ENCODE measurements at places on chromosomes 2 and 18.

GRCh38 chr2:100142393-100142792, at the start of gene AFF3:
AFF3 (minus strand) TSS chr2:100142590; CDS start chr2:100104454, 38,136 bp downstream.
- no peak for DNase-seq

GRCh38 chr18:10064267-10064666, 150.5 kb downstream of the VAPA start:
- no peak for DNase-seq

- no peak for DNase-seq
These were observed 9.6 kb upstream of the DYNC2LI1 start for GRCh38 chr2:43764086-43764705.

DNA sequence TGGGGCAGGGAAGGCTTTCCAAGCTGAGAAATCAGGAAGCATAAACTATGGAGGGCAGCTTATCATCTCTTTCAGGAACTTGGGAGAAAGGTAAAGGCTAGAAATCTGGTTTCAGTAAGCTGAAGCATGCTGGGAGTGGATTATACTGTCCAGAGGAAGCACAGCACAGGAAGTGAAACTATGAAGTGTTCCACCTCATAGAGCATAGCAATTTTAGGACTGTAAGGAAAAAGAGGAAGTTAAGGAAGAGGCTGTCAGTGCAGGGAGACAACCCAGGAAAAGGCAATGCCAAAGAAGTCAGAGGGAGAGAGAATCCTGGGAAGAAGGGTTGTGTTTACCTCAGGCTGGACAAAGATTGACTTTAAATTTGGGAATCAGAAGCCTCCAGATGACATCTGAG, 51.9 kb downstream of the EFEMP1 start:
- DNase-seq, result no peak

DNA sequence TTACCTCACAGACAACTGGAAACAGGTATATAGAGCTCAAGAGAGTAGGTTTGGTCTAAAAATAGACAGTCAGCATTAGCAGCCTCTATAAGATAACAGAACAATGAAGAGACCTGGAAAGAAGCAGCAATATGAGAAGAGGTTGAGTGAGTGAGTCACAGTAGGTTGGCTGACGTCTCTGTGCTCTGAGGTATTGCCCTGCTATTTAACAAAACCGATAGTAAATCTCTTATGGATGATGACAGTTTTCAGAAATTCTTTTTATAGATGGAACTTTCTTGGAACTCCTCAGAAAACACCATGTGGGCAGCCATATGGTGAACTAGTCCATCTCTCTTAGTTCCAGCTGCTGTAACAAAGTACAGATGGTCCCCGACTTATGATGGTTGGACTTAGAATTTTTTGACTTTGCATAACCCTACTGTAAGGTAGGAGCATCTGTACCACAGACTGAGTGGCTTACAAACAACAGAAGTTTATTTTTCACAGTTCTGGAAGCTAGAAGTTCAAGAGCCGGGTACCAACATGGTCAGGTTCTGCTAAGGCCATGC, 123.5 kb downstream of the MBD2 start:
- no peak for DNase-seq

DNA sequence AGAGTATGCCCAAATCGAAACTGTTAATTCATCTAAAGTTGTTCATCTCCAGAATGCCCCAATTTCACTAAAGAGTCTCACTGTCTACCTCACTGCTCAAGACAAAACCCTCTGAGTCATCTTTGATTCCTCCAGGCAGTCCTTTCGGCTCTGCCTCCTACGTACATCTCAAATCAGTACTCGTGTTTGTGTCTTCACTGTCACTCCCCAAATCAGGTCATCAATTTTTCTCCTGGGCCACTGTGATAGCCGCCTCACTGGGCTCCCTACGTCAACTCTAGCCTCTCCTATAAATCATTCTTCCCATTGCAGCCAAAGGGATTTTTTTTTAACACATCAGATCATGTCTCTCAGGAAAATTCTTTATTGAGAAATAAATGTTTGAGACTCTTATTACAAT, 42.1 kb upstream of the TTC39C start:
- no peak for DNase-seq

DNA sequence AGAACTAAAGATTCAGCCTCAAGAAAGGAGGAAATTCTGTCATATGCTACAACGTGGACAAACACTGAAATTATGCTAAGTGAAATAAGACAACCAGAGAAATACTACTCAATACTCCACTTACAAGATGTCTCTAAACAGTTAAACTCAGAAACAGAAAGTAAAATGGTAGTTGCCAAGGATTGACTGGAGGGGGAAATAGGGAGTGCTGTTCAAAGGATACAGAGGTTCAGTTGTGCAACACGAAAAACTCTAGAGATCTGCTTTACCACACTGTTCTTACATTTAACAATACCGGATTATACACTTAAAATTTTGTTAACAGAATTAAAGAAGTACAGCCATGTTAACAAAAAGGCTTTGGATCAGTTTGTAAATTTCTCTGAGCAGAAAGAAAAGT, 39.8 kb upstream of the C2orf15 start:
- peak; percentile 0 for DNase-seq

DNA sequence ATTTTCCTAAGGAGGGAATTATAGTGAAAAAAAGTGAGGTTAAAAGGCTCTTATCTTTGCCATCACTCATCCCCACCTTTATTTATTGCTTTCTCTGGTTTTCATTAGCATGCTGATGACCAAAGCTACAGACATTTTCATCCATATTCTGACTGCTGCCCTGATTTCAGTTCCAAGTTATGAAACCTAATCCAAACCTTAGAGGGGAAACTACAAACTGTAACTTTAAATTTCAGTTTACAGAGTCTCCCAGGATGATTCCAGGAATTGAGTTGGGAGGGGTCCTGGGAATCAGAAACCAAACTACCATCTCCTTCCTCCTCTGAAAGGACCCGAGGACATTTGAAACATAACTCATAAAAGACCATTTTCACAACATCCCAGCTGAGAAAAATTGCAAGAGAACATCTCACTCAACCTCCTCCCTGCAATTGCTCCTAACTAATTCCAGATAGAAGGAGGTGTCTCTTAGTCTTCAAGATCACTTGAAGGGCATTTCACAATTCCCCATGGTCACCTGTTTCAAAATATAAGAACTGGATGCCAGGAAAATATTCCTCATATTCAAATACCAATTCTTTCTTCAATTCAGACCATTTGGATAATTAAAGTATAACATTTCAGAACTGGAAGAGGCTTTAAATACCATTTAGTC, 520.6 kb downstream of the TNS1 start:
- DNase-seq, result no peak

- no peak for DNase-seq
These were observed 172.7 kb upstream of the ARL4C start for GRCh38 chr2:234669621-234670020.

GRCh38 chr18:9684881-9685614, 23.1 kb upstream of the RAB31 start:
- DNase-seq, result no peak

DNA sequence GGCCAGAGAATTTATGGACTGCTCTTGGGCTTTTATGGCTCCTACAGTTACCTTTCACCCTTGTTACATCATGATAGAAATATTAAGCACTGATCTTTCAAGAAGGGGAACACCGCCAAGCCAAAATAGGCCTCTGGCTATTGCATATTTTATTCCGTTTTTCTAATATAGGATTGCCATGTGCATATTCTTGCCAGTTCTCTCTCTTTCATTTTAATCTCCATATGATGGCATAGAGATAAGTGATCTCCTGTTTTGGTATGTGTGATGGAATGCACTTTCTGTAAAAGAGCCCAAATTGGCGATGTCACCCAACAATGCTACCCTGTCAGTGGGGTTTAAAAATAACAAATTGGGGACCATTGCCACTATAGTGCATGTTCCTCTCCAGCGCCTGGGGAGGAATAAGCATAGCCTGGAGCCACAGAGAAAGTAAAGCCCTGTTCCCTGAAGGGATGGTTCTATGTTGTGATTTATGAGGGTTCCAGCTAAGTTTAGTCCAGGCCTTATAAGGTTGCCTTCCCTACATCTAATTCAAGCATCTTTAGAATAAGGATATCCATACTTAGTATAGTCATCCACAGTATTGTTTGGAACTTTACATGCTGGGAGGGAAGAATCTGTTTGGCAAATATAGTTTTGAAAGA, 26.9 kb downstream of the CMPK2 start:
- DNase-seq, result no peak

- no peak for DNase-seq
These were observed 48.2 kb downstream of the PAX8 start for GRCh38 chr2:113230531-113230930.

DNA sequence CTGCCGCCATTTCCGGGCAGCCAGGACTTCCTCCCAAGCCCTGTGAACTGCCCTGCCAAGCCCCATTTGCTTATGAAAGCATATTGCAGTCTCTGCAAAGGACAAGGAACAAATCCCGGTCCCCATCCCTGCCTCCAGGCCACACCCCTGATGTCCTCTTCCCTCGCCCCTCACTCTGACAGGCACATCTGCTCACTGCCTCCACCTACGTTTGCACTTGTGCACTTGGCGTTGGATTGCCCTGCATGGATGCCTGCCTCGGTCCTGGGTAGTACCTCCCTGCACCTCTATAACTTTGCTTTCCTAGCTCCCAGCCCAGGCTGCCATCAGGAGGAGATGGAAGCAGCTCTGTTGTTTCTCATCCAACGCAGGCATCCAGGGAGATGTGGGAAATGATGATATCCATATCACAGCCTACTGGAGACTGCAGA, 19.6 kb upstream of the RPL31 start:
- DNase-seq, result no peak

DNA sequence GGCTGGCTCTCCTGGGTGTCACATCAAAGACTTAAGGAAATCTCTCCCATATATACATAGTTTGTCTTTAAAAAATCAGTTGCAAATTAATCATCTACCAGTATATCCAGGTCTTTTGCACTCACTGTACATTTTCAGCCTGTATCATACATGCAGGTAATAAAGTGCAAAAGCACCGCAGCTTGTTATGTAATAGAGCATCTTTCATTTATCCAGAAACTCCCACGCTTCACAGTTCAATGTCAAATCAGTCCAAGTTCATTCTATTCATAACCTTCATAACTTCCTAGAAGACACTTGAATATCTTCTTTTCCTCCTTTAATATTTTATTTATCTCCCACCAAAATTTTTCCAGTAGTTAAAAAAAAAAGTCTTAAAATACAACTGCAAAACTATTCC, 89.6 kb upstream of the KCTD1 start:
- DNase-seq, result no peak

DNA sequence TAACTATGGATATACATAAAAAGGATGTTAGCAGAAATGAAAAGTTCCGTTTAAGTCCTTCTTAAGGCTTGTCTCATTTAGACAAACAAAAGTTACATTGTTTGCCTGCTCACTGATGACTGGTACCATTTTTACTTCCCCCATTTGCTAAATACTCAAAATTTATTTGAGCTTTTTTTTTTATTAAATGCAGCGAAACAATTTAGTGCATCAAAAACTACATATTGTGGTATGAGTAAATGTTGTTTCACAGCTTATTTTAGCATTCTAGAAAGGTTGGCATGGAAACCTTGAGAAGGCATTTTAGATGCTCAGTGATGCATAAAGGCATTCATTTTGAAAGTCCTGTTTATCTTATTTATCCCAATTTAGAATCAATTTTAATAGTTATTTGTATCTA, 100.0 kb downstream of the MAP2 start:
- DNase-seq, result no peak

DNA sequence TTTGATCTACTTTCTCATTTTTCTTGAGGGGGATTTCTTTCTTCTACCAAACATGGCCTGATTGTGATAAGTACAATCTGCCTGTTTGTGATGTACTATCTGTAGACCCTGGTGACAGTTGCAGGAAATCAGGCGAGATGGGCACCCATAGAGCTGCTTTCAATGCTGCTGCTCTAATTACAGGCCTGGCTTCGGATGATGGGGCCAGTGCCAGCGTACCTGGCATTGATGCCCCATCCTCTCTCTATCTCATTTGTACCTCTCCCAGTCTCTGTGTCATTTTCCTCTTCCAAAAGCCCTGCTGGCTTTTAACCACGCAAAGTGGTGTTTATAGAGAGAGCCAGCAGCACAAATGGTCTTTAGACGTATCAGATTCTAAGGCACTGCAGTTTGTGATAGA, 69.9 kb downstream of the KCTD18 start:
- DNase-seq, result no peak

- no peak for DNase-seq
These were observed 145.1 kb downstream of the CDC42EP3 start for GRCh38 chr2:37526323-37526722.

- DNase-seq, result no peak
These were observed 165.8 kb downstream of the AKAIN1 start for GRCh38 chr18:5031216-5031615.

GRCh38 chr18:28581521-28582071, 404.7 kb upstream of the CDH2 start:
- no peak for DNase-seq

- no peak for DNase-seq
These were observed 56.5 kb downstream of the KCNE4 start for GRCh38 chr2:223108351-223109050.

DNA sequence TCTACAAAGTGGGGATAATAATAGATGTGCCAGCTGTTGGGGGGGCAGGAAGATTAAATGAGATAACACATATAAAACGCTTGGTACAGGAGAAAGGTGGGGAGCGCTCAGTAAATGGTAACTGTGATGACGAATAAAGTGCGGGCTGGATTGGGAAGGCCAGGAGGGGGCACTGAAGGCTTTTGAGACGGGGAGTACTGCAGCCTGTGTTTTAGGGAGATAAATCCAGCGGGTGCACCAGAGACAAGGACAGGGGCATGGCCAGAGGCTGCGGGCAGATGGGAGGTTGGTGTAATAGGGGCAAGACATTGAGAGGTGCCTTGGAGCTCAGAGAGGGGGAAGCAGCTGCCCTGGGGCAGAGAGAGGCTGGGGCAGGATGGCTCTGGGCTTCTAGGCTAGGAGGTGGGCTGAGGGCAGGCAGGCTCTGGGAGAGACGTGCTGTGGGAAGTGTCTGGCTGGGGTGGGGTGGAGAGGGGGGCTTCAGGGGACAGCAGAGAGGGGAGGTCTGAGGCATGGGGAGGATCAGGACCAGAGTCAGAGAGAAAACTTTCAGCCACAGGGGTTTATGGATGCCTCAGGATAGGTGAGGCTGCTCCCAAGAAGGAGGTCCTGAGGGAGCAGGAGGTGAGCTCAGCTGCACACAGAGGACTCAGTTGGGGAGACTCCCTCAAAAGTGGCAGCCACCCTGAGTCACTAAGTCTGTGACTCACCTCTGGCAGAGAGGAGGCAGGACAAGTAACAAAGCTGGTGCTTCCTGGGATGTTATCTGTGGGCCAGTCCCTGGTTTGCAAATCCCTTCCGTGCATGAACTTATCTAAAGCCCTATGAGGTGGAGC, 18.8 kb downstream of the TEX44 start:
- no peak for DNase-seq

- DNase-seq, result no peak
These were observed 483.9 kb upstream of the DDX18 start for GRCh38 chr2:117330641-117331040.

DNA sequence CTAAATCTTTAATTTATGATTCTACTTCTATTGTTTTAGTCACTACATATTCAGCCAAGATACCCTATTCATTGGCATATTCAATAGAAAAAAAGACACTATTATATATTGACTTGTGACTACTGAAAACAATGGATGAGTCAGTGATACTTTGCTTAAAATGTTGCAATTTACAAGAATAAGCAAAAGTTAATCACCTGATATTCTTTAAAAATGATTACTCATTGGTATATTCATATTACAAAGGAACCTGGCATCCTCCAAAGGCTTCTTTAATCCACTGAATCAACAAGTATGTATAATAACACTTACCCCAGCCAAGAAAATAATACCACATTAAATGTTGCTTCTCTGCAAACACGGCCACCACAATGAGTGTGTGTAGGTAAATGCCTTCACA, 87.8 kb downstream of the CALCRL start:
- DNase-seq, result no peak
